ENCODE measurements at places on chromosomes 1 and 21.

- DNase-seq: no peak
These were observed 27.0 kb upstream of the GNPAT start for GRCh38 chr1:231213831-231214573.

- peak; percentile 29 for DNase-seq
These were observed 57.5 kb downstream of the BCL9 start for GRCh38 chr1:147598621-147599361.

GRCh38 chr1:183022202-183023145, 746 bp upstream of the LAMC1 start:
- no peak for DNase-seq

DNA sequence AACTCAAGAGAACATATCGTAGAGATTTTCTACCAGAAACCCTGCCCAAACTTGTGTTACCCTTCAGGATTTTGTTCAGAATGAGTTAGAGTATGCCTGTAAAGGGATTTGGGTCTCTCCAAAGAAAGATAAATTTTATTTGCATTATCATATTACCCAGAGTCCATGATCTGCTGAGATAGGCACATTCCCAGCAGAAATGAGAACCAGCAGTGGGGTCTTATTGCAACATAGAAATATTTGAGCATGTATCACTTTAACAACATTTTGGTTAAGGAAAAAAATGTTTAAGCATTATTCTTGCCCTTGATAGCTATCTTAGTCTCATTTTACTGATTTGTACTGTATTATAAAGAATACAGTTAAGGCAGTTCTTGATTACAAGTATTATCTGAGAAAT, 10.6 kb downstream of the VCAM1 start:
- DNase-seq: no peak

GRCh38 chr1:241310451-241310850, 46.6 kb downstream of the RGS7 start:
- DNase-seq: no peak

- no peak for DNase-seq
These were observed 631.0 kb upstream of the TMPRSS15 start for GRCh38 chr21:19034560-19034959.

DNA sequence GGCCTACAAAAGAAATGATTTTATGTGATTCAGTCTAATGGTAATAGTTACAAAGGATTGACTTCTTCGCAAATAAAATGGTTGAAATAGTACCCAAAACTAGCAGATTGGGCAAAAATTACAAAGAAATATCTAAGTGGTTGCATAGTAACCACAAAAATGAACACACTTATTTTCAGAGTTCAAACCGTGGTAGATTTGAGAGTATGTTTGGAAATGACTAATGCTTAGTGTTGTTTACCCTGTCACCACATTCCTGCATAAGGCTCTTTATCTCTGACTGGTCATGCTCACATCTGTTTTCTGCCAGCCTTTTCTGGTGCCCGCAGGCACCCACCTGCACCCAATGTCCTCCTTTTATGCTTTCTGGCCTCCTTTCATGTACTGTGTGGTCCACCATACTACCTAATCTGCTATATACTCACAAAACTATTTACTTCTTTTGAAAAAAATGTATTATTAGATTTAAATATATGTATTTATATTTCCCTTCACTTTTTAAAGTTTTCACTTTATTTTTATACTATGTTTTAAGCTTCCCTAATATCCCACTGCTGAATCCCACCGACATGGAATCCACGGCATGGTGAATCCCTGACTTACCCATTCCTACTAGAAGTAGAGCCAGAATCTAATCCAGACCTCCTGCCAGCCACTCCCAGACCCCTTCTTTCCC, 30.3 kb downstream of the PTPRC start:
- peak; percentile 90 for DNase-seq

DNA sequence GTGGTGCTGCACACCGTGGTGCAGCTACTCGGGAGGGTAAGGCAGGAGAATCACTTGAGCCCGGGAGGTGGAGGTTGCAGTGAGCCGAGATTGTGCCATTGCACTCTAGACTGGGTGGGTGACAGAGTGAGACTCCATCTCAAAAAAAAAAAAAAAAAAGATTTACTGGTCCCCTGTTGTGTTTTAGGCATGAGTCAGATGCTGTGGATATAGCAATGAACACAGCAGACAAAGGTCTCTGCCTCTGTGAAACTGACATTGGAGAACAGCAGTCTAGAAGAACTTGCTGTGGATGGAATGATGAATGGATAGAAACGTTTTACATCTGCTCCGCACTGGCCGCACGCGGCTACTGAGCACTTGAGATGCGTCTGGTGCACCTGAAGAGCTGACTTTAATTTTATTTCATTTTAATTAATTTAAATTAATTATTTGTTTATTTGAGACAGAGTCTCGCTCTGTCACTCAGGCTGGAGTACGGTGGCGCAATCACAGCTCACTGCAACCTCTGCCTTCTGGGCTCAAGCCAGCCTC, 24.5 kb upstream of the EPHA2 start:
- DNase-seq: no peak

DNA sequence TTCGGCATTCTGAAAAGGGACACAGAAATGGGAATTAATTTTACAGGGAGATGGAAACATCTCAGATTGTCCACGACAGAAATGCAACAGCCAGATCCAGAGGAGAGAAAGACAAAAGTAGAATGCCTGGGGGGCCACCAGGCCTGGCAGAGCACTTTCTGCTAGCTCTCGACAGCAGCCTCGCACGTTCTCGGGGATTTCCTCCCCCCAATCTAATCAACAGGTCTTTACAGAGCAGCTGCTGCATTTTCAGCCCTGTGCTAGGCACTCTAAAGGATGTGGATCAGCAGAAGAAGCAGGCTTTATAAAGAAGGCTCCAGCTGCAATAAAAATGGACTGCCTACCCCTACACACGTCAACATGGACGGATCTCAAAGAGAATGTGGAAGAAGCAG, 10.6 kb downstream of the CSRP1 start:
- DNase-seq: no peak

DNA sequence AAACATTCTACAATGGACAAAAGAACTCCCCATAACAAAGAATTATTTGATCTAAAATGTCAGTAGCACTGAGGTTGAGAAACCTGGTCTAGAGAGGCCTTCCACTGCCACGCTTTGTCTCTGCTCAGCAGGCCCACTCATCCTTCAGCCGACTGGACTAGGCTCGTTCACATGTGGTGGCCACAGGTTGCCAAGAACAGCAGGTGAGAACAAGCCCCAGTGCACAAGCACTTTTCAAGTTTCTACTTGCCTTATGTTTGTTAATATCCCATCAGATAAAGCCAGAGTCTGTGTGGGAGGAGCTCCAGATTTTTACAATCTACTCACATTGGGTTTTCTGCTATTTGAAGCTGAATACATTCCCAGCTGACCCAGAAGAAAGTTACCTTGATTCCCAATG, 9.1 kb upstream of the EFHD2 start:
- no peak for DNase-seq

- no peak for DNase-seq
These were observed 84.2 kb downstream of the LACTBL1 start for GRCh38 chr1:22888320-22889075.

DNA sequence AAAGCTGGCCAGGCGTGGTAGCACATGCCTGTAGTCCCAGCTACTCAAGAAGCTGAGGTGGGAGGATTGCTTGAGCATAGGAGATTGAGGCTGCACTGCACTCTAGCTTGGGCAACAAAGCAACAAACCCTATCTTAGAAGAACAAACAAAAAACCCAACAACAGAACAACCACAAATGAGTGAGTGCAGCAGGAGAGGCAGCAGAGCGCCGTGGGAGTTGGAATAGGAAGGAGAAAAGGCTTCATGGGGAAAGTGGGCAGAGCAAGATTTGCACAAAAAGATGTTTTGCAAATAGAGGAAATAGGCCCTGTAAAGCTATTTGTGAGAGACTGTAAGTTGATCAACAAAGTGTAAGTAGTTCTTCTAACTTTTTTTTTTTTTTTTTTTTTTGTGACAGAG, 19.6 kb downstream of the SMAP2 start:
- no peak for DNase-seq

DNA sequence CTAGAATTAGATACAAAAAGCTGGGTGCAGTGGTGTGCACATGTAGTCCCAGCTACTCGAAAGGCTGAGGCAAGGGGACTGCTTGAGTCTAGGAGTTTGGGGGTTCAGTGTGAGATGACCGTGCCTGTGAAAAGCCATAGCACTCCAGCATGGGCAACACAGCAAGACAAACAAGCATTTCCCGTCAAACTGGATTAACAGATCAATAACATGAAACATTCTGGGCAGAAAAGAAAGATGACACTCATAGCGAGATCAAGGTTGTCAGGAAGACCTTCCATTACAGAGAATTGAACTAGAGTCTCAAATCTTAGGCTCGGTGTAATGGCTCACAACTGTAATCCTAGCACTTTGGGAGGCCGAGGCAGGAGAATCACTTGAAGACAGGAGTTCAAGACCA, 14.0 kb downstream of the TFB2M start:
- DNase-seq: no peak

DNA sequence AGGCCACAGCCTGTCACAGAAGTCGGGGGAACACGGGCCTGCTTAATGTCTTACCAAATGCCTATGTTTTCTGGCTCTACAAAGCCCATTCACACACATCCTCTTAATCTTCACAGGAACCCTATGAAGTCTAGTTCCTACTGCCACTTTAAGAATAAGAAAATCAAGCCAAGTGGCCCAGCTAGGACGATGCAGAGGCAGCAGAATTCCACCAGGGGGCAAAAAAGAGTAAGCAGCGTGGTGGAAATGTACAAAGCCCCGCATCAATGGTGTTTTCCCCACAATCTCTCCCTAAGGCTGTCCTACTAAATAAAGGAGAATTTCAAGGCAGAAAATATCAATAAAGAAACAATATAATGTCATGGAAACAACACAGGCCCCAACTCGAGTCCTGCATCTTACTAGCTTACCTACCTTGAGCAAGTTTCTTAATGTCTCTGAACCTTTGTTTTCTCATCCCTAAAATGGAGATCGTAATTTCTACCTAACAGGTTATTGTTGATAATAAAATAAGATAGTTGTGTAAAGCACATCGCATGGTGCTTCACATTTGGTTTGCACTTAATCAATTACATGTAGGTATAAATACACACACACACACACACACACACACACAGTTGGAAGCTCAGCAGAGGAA, 21.4 kb downstream of the SEC16B start:
- DNase-seq: peak; percentile 10

DNA sequence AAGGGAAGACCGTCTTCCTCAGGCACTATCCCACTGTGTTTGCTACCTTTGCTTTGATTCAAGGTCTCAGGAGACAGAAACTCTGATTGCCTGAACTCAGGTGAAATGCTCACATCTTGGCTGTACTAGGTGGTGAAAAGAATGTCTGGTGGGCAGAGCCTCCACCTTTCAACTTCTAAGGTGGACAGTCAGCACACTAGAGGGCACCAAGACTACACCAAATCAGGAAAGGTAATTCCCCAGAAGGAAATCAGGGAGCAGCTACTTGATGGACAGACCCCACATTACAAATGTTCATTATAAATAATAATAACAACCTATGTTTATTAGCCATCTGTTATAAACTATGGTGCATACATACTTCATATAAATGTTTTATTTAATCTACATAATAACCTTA, 220.9 kb downstream of the ATG4C start:
- DNase-seq: no peak
